ENCODE measurements at places on chromosomes 5 and 9.

- DNase-seq: no peak
These were observed 16.4 kb upstream of the ABCA1 start for GRCh38 chr9:104944356-104944755.

DNA sequence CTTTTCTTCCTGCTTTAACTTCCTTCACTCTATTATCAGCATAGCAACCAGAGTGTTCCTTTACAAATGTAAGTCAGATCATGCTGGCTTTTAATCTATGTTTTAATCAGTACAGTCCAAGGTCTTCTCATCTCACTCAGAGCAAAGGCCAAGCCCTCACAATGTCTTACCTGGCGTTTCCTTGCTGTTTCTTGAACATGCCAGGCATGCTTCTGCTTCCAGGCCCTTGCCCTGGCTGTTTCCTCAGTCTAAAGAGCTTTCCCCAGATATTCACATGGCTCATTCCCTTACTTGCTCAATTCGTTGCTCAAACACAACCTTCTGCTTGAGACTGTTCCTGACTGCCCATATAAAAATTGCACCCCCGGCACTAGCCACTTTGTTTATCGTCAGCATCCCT is 121.7 kb upstream of the GLRA1 start:
- DNase-seq: no peak

DNA sequence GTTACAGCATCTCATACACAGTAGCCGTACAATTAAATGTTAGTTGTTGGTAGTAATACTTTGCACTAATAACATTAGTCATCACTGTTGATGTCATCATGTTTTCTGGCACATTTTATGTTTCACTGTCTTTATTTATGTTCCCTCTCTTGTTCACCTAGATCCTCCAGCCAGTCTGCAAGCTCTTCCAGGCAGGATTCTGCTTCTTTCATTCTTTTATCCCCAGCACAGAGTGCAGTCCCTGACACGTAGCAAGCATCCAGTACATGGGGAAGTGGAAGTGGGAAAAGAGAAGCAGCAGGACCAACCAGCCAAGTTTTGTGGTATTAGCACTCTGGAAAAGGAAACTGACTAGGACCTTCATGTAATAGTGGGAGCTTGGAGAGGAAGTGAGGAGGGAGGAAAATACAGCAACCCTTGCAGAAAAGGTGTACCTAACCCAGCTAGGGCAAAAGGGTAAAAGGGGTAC is 89.7 kb upstream of the SLC44A1 start:
- DNase-seq: no peak

DNA sequence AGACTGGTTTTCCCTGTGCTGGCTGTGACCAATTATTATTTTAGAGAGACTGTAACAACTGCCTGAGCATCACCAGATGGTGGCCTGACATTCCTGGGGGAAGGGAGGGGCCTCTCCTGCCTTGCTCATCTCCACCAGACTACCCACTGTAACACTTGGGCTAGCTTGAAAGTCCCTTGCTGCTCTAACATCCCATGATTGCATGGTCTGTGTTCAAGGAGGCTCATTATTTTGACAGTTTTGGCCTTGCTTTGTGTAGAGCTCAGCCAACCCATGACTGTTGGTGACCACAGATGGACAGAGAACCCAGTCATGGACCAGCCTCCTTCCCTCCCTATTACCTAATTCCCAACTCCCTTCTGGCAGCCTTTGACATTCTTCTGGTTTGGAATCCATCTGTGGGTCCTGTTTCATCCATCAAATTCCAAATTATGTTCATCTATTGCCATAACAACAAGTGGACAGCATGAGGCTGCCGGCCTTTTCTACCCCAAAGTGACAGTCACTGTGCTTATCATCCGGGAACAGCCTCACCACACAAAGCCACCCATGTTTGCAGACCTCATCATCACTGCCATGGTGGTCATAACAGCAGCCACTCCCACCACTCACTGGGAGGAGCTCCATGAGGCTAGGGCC is 49.0 kb upstream of the ICE1 start:
- no peak for DNase-seq

- no peak for DNase-seq
These were observed 42.0 kb downstream of the PBX3 start for GRCh38 chr9:125789196-125789595.

All from DMS79 (cell line).